ENCODE measurements at places on chromosomes 11 and 22.

DNA sequence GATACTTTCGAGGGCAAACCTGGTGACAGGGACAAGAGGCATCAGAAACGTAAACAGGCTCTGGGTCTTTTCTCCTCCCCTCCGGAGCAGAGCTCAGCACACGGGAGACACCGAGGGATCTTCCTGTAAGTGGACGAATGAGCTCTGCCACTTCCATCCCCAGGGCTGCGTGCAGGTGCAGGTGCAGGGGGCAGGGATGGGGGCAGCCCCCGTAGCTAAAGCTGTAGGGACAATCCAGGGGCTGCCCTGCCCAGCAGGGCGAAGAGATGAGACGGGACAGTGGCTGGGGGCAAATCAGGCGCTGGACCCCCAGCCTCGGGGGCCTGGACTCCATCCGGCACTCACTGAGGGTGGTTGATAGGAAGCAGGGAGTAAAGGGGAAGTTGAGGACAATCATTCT is 505.4 kb downstream of the BRD1 start:
- no peak for DNase-seq

GRCh38 chr11:117096201-117096991 is 1.8 kb downstream of the SIK3 start:
- DNase-seq = peak; percentile 60

GRCh38 chr22:46297151-46297812 is 612 bp downstream of the GTSE1 start:
- DNase-seq = peak; percentile 58

- DNase-seq = no peak
Measured at GRCh38 chr11:80727315-80727714, 1286.5 kb upstream of the TENM4 start.

- no peak for DNase-seq
Measured at GRCh38 chr11:6771926-6772893, at the start of gene OR2AG2. Gene OR2AG2 (minus strand): TSS chr11:6771976. CDS start chr11:6768957, 3,019 bp downstream.

- DNase-seq = no peak
Measured at GRCh38 chr11:134975866-134976376, 563.9 kb upstream of the B3GAT1 start.

GRCh38 chr11:64656862-64657261 is 65.8 kb downstream of the SLC22A12 start:
- no peak for DNase-seq

GRCh38 chr11:124784051-124784450 is 16.2 kb downstream of the MSANTD2 start:
- no peak for DNase-seq

- peak; percentile 61 for DNase-seq
Measured at GRCh38 chr11:36258730-36259360, 30.4 kb downstream of the COMMD9 start.

- DNase-seq = no peak
Measured at GRCh38 chr22:47750086-47750485, 987.6 kb downstream of the TBC1D22A start.

GRCh38 chr22:35684270-35684700 is 33.4 kb upstream of the APOL5 start:
- DNase-seq = no peak

GRCh38 chr11:108609682-108610081 is 16.1 kb upstream of the EXPH5 start:
- no peak for DNase-seq

GRCh38 chr11:73632996-73633395 is 13.4 kb upstream of the PLEKHB1 start:
- DNase-seq = no peak

Data from activated CD4-positive, alpha-beta T cell treated with anti-CD3 and anti-CD28 coated beads for 36 hours (primary cell).